ENCODE measurements at places on chromosomes 2 and 18.

DNA sequence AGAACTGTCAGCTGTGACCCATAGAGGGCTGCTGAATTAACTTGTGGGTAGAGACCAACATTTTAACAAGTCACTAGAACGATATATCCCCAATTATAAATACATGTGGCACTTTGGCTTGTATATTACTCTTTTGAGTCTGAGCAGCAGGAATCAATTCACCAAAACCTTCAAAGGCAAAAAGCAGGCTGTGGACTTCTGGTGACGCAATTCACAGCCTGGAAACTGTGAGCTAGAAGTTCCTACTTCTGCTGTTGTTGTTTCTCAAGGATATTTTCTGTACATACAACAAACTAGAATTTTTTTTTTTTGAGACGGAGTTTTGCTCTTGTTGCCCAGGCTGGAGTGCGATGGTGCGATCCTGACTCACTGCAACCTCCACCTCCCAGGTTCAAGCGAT, 37.3 kb downstream of the PTCD3 start:
- DNase-seq, result no peak

- DNase-seq, result no peak
Measured at GRCh38 chr2:149507974-149508373, 79.6 kb downstream of the MMADHC start.

GRCh38 chr2:43001787-43002468, 209.5 kb upstream of the HAAO start:
- DNase-seq, result no peak

DNA sequence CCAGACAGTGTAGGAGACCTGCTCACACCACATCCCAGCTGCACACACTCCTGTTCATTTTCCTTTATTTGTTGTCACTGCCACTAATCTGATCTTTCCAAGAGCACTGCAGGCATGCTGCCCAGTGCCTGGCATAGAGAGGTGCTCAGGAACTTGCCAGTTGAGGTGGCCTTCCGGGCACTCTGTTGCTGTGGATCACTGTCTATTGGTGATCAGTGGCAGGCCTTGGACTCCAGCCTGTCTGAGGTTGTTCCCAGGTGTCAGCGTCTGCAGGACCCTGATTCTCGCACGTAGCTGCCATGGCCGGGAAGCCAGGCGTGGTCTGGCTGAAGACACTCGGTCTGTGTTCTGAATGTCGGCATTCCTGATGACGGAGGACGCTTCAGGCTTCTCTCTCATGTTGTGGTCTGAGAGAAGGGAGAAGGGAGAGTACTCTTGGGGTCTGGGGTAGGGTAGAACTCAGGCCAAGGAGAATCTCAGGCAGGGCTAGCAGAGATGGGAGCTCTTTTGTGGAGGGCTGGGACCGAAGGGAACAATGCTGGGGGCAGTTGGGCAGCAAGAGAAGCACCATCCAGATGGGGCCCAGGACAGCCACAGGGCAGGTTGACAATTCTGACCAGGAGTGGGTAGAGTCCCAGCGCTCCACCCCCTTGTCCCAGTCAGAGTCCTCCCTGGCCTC, 240.9 kb downstream of the MYCN start:
- DNase-seq, result no peak

- no peak for DNase-seq
Measured at GRCh38 chr2:105872142-105872728, 127.5 kb downstream of the NCK2 start.

- DNase-seq, result no peak
Measured at GRCh38 chr2:151379169-151379568, 21.8 kb downstream of the TNFAIP6 start.

GRCh38 chr2:109558076-109558882, 55.5 kb downstream of the SEPTIN10 start:
- no peak for DNase-seq

DNA sequence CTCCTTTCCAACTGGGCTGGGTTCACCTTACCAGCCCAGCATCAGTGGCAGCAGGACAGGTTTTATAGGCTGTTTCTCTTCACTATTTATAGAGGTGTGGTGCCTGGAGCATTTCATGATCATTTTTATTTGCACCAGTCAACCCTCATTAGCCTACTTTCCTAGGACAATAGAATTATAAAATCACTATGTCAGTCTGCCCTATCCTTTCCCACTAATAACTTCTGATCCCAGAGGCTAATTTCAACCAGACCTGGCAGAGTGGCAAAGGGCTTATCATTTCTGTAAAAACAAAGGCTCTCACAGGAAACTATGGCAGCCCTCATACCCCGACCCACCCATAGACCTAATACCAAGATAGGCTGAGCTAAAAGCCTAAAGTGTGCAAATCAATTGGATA, 243.5 kb upstream of the TMEFF2 start:
- no peak for DNase-seq

DNA sequence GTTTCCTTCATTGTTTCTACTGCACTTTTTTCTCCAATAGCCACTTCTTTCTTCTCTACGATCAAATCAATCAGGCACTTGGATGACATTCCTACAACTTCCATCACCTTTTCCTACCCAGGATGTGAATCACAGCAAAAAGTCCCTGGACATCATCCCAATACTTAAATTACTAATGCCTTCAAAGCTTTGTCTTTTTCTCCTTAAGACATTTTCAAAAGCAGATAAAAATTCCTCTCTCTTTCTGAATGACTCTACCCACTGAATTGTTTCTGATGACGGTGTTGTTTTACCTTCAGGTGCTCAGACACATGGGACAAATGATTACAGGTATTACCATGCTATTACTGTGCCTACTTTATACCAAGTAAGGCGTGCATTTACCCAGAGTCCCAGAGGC, 500.9 kb downstream of the FBXO15 start:
- no peak for DNase-seq

DNA sequence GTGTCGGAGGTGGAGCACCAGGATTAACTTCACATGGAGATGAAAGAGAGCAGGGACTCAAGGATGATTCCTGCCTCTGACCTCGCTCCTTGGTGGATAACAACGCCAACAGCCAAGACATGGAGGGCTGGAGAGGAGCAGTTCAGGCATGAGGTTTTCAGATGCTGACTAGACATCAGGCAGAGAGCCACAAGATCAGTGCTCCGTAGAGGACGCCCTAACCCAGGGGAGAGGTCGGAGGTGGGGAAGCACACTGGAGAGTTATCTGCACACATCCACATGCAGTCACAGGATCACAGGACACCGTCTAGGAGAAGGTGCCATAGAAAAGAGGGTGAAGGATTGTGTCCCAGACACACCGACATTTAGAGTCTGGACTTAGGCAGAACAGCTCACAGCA, 344.3 kb downstream of the EIPR1 start:
- DNase-seq, result no peak

DNA sequence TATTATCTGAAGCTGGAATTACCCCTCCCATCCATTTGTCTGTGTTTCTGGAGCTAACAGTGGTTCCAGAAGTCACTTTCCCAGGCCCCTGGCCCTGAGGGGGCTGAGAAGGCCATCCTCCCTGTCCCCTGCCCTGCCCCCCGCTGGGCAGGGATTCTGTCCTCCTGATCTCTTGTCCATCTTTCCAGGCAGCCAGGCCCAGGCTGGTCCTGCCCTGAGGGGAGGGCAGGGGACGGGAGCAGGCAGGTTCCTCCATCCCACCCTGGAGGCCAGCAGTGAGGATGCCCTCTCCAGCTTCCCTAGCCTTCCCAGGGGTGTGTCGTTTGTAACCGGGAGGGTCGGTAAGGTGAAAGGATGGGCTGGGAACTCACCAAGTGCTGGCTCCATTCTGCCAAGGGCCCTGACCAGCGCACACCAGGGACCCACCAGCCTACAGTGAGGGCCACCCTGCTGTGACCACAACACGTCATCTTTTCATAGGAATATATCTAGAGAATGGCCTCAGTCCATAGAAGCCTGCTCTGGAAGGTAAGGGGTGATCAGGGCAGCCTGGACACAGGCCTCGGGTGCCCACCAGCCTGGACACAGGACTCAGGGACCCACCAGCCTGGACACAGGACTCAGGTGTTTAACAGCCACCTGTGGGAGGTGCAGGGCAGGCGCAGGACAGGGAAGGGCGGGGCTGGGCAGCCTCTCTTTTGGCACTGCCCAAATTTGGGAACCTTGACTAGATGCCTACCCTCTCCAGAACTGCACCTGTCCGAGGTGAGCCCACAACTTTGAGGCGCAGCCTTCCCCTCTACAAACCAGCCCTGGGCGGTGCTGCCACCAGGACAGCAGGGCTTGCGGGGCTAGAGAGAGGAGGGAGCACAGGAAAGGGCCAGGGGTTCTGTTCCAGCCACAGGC, 35.8 kb upstream of the GPC1 start:
- DNase-seq, result no peak
